ENCODE measurements at places on chromosomes 4 and X. TPM values are rescaled to one million over a fixed set of nuclear protein-coding genes. Genes with fewer than 3 reads are reported as not detected.

DNA sequence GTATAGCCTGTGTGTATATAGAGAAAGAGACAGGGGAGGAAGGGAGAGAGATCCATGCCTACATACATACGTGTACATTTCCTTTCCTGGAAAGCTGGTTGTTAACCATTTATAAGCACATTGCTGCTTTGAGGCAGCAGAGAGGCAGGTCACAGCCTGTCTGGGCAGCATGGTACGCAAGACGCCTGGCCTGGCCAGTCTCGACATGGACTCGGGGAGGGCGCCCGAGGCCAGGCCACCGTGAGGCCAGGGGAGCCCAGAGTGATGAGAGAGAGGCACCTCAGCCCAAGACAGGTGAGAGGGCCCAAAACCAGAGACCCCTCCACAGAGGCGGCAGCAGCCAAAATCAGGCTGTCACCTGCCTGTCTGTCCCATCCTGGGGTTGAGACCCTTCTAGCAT lies 3.9 kb downstream of the TREX2 start:
- no peak for DNase-seq

- no peak for DNase-seq
These were observed 12.3 kb upstream of the TIGD2 start for GRCh38 chr4:89099034-89099433.

The FAM241A gene
- total RNA-seq = 4.3 TPM

- DNase-seq = no peak
These were observed 774 bp downstream of the ZCCHC4 start for GRCh38 chr4:25313201-25313895.

DNA sequence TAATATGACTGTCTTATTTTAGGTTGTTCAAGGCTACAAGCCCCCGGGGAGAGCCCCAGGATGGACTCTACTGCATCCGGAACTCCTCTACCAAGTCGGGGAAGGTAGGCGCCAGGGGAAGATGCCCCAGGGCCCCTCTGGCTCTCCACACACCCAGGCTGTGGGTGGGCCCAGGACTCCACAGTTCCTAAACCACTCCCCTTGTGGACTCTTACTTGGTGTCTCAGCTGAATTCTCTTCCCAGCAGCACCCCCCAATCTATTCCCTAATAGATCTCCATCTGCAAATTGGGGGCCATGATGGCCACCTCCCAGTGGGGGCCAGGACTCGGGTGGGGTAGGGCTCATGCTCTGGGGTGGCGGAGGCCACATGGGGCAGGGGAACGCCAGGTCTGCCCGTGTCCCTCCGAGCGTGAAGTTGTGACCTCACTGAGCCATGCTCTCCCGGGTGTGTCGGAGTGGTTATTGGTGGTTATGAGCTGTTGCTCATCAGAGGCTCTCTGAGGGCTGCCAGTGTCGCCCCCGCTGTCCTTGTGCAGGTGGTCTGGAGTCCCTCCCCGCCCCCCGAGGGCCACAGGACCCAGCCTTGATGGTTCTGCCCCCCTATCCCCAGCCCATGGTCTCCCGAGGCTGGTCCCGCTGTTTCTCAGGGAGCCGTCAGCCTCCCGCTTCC lies 11.2 kb upstream of the ADD1 start:
- DNase-seq = no peak

DNA sequence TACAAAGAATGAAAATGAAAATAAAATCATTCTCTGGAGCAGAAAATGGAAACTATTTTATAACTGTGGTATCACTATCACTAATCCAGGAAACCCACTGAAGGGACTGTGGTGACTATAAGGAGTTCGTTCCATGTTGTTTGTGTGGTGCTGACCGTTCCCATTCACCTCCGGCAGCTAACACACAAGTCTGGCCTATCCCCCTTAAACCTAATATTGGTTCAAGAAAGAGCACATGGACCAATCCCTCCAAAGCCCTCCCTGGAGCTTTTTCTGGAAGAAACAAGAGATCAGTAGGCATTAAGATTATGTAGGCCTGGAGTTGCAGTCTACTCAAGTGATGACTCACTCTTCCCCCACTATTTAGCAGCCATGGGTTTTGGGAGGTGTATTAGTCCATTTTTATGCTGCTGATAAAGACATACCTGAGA lies 25.9 kb upstream of the FAM241A start:
- DNase-seq = no peak

DNA sequence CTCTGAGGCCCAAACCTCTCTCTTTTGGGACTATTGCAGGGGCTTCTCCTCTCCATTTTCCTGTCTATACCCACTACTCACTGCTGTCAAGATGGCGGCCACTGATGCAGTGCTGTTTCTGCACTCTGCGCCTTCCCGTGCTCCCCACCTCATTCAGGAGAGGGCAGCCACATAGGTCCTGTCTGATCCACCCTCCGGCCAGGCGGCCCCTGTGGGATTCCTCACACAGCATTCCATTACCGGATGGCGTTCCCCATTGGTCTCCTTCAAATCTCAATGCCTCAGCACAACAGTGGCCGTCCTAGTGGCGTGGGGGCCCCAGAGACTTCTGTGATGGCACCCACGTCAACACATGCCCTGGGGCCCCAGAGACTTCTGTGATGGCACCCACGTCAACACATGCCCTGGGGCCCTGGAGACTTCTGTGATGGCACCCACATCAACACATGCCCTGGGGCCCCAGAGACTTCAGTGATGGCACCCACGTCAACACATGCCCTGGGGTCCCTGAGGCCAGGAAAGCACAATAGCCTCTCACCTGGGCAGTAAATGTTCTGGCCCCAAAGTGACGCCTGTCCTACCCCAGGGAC lies 7.3 kb downstream of the SPON2 start:
- DNase-seq = no peak

- peak; percentile 76 for DNase-seq
These were observed 44.0 kb downstream of the SLC25A5 start for GRCh38 chrX:119512146-119512800.

DNA sequence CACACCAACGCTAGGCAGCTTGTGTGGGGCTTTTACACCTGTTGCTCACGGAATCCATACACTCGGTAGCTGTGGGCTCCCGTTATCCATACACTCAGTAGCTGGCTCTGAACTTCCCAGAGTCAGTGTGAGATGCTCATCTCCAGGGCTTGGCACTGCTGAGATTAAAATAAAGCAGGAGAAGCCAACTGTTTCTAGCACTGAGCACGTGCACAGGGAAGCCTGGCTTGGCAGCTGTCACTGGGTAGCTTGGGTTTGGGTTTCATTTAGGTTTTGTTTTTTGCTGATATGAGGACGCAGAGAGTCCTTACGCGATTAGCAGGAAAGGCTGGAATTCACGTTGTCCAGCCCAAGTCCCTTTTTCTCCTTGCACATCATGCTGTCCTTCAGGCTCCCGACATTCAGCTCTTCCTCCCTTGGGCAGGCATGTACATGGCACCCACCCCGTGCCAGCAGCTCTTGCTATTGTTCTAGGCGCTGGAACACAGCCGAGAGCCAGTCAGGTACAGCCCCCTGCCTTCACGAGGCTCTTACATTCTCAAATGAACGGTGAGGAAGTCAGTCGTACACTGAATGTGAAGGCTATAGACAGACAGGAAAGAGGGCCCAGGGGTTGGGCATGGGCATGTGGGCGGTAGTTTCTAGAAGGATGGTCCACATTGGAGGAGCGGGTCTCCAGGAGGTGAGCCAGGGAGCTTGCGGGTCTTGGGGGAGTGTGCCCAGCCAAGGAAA lies 25.9 kb downstream of the NSG1 start:
- DNase-seq = no peak

DNA sequence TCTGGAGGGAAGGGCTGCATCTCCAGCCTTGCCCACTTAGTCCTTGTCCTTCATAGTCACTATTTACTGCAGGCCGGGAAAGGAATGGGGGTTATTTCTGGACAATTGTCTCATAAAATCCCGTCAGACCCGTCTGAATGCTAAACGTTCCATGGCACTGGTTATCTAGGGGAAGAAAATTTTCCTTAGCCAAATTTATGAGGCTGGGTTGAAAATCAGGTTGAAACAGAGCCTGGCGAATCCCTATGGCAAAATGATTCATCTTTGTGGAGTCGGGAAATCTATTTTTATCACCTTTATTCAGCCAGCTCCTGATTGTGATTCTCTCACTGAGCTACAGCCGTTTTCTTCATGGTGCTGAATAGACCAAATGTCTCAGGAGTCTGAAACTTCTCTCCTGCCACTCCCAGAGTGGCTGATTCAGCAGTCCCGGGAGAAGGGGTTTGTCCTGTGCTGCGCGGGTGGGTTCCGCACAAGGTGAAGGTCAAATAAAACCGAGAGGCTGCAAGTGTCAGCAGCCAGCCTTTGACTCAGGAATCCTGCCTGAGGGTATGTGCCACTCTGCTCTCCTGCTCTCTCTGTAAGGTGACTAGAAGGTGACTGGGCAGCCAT lies 1.0 kb downstream of the LIMCH1 start:
- no peak for DNase-seq

The MAB21L2 gene
- 3.2 TPM for total RNA-seq

DNA sequence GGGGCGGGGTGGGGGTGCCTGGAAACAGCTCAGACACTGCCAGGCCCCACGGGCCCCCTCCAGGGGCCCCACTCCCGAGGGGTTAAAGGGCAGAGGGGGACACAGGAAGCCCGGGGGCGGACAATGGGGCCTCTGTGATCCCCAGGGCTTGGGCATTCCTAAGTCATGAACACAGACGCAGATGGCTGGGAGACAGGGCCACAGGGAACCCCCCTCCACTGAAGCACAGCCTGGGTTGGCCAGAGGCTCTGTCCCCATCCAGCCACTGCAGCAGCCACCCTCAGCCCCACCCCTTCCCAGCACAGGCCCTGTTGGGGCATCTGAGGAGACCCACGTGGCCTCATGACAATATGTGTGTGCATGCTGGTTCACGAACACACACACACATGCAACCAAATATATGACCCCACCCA lies 3.9 kb downstream of the L1CAM start:
- no peak for DNase-seq

DNA sequence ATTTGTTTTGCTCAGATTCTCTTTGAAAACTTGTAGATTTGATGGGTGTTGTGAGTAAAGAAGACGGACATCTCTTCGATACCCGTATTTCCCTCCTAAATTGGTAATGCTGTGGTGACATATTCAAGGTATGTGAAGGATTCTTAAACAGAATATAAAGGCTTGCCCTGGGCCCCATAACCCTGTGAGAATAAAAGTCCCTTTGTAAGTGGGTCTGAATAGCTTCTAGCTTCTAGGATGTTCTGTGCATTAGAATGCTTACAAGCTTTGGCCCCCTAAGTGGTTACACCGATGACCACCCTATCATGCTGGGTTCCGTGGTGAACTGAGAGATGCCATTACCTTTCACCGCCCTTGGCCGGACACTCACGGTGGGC lies 574 bp upstream of the MOB1B start:
- no peak for DNase-seq

The TRO gene
- total RNA-seq = 19.3 TPM

DNA sequence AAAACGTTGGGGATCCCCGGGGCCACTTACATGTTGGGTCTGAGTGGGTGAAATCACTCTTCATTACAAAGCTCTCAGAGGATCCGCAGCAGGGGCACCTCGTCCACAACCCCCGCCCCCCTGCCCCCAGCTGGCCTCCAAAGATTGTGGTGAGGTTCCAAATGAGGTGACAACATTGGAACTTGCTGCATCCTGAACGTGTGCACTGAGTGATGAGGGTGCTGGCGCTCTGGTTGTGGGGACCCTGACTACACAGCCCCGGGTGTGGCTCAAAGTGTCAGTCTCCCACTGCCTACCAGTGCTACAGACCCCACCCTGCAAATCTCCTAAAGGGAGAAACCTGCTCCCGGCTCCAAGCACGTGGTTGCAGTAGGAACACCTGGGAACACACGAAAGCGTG lies 111.9 kb downstream of the PHKA2 start:
- no peak for DNase-seq

GRCh38 chrX:73849073-73849472 lies 286.1 kb downstream of the CHIC1 start:
- no peak for DNase-seq

DNA sequence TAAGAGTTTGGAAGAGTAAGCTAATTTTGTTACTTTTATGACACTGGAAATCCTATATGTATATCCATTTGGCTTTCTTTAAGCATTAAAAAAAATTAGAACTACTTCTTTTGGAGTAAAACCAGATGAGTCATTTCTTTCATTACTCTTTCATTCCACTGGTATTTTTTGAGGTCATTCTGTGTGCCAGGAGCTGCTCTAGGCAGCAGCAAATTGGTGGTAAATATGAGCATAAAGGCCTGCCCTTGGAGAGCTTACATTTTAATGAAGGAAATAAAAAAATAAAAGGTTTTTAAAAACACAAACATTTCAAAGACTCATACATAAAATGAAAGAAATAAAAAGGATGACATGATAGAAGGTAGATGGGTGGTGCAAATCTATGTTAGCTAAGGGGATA lies 37.4 kb downstream of the MID1 start:
- no peak for DNase-seq

DNA sequence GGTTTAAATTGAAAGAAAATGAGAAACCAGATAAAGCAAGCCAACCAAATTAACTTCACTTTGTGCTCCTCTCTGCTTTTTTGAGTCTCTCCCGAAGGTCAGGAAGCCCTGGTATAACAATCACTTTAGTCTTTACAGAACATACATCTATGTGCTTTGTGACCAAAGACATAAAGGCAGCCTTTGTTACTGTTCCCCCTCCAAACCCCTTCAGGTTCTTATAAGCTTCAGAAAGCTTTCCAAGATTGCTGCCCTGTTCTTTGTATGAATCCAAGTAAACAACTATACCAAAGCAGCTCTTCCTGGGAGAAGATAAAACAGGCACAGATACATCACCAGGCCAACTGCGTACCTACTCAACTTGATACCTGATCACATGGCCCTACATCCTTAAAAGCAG lies 28.7 kb downstream of the RLIM start:
- DNase-seq = no peak

- DNase-seq = peak; percentile 4
These were observed at the start of gene BMP3 for GRCh38 chr4:81030061-81030980. Gene BMP3, plus strand, starts transcription at chr4:81030708. Its CDS starts 577 bp downstream, at chr4:81031285.

- DNase-seq = no peak
These were observed 56.8 kb downstream of the PCDH7 start for GRCh38 chr4:30776921-30777415.

DNA sequence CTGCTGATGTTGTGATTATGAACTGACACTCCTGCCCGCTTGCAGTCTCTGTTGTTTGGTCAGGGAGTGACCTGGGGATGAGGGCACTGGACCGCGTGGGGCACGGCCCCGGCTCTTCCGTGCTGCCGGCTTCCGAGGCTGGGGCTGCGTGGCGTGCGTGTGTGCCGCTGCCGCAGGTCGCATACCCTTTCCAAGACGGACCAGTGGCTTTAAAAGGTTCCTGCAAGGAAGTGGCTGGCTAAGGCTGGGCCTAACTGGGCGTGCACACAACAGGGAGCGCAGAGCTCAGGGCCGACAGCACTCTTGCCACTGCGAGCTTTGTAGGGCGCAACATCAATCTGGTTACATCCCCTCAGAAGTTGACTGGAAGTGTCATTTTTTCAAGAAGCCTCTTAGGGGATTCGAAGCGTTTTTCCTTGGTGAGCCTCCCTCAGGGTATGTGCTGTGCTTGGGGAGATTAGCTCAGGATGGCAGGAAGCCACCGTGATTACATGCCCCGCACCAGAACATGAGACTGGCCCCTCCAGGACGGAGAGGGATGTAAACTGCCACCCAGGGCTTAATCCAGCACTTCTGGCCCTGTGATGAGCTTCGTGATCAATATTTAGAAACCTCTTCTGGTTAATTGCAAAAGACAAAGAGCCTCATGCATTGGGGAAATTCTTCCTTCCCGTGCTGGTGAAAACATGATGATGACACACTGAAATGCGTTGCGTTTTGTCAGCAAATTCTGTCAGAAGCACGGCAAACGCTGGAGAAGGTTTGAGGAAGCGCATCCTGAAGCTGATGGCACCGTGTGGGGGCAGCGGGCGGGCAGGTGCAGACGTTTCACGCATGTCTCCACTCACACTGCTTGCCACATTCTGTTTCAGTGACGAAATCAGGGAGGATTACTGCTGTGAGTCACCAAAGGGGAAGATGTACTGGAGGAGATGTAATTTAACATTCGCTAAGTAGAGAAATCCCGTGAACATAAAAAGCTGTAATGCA lies 11.1 kb downstream of the MAEA start:
- DNase-seq = no peak
